ENCODE measurements at places on chromosomes 16 and 17.

- peak; percentile 97 for ATAC-seq
Observed at GRCh38 chr17:2786176-2786881, 9.9 kb upstream of the RAP1GAP2 start.

DNA sequence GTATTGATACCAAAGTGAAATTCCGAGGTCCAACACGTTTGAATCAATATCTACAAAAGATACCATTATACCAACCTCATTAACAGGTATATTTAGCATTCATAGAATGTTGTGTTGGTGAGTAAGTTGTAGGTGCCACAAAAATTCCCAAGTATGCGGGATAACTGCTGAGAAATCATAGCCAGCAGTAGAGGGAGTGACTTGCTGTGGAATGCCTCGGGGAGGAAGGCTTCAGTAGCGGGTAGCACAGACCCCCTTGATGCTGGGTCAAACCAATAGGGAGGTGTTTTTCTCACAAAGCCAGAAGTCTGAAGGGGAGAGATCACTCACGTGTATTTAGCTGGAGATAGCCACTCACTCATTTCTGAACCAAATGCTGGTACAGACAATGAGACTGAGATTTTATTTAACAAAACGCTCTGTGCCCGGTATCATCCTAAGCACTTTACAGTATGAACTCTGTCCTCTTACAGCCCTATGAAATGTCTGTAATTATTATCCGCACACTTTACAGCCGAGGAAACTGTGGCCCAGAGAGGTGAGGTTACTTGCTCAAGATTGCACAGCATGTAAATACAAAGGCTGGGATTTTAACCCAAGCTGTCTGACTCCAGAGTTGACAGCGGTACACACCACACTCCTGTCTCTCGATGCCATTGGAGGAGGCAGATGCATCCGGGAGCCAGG, 23.1 kb downstream of the HSBP1 start:
- ATAC-seq: no peak

DNA sequence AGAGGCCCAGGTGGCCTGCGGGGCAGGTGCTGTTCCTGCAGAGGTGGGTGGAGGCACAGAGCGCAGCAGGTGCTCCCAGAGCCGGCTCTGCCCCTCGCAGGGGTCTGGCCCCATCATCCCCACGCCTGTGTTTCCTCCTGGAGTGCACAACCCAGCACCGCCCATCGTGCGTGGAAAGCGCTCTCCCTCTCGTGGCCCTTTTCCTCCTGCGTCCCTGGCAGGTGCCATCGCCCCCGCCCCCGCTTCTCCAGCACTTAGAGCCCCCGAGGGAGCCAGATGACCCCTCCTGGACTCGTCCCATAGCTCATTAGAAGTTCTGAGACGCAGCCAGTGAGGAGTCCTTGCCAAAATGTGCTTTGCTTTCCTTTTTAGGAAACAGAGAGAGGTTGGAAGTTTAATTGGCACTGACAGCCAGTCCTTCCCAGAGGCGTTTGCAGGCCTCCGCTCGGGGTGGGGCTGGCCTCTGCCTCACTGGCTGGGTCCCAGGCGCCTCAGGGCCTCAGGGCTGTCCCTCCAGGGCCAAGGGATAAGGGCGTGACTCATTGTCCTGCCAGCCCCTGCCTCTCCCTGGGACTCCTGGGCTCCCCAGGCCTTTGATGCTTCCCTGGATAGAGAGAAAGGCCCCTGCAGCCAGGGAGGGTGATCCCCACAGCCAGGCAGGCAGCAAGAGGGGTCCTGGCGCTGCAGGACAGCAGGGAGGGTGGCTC, 32.2 kb upstream of the CHMP6 start:
- no peak for ATAC-seq

- ATAC-seq: no peak
Observed at GRCh38 chr16:2008631-2009163, 924 bp downstream of the ZNF598 start.

DNA sequence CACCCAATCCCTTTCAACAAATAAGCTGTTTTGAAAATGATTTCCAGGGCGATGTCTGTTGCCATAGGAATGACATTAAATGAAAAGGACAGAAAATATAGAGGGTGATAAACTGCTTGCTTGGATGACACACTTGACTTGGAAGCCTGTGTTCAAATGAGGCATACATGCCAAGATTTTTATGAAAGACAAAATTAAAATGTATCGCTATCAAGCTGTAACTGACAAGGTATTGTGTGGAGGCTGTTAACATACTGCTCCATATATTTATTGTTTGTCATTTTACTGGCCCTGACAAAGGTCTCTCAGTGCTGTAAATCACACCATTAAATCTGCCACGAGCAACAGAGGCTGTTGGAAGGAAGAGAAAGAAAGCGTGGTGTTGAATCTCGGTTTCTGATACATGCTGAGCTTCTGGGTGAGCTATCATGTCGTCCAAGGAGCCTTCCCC, 456.2 kb upstream of the SALL1 start:
- no peak for ATAC-seq

DNA sequence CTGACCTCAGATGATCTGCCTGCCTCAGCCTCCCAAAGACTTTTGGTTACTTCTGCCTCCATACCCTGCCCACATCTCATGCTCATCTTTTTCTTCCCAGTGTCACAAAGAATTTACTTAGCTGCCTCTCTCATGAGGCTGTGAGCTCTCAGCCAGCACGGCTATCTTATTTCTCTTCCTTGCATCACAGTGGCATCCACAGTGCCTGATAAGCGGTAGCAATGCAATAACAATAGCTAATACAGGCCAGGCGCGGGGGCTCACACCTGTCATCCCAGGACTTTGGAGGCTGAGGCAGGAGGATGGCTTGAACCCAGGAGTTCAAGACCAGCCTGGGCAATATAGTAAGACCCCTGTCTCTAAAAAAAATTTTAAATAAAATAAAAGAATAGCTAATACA, 15.5 kb upstream of the MARVELD3 start:
- no peak for ATAC-seq
